Mucosa of gallbladder (tissue), 1 donor: ENCODE measurements at places on chromosomes 16 and 17.

DNA sequence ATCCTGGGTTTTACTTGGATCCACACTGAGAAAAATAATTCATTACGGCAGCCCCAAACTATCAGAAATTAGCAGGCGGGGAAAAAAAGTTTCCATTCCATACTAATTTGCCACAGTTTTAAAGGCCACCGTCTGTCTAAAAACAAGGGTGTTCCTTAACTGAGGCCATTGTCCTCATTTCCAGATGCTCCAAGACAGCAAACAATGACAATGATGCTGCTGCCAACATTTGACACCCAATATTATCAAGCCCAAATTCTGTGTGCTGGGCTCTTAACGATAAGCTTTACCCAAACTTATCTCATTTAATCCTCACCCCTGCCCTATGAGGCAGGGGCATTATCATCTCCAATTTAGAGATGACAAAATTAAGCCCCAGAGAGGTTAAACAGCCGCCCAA, 26.3 kb downstream of the CUEDC1 start:
- no peak for DNase-seq

DNA sequence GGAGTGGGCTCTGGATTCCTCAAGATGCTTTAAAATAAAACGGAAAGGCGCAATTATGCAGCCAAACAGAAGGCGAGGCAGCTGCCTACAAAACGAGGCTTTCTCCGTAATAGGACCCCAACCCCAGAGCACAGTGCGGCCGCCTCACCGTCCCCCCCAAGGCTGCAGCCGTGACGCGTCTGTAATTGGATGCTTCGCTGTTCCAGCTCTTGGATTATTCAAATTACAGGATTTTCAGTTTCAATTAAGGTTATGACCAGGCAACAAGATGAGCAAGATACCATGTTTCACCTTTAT, 37.3 kb upstream of the ABR start:
- DNase-seq: no peak

DNA sequence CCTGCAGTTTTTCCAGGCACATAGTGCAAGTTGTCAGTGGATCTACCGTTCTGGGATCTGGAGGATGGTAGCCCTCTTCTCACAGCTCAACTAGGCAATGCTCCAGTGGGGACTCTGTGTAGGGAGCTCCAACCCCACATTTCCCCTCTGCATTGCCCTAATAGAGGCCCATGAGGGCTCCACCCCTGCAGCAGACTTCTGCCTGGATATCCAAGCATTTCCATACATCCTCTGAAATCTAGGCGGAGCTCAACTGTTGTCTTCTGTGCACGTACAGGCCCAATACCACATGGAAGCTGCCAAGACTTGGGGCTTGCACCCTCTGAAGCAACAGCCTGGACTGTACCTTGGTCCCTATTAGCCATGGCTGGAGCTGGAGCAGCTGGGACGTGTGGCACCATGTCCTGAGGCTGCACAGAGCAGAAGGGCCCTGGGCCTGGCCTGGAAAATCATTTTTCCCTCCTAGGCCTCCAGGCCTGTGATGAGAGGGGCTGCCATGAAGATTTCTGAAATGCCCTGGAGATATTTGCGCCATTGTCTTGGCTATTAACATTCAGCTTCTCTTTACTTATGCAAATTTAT, 10.9 kb upstream of the MILR1 start:
- DNase-seq: no peak

DNA sequence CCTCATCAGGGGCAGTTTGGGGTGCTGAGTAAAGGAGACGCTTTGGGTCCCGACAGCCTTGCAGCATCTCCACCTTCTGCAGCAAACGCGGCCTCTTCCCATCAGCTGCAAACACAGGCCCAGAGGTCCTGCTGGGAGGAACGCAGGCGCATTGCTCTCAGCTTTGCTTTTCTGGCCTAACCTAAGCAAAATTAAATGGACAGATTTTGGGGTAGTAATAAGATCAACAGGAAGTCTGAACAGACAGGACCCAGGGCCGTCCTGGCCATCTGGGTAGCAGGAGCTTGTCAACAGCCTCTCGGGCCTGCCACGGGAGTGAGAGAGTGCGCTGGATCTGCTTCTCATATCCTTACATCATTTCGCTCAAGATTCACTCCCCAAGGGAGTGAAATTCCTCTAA, 7.2 kb downstream of the NUBP1 start:
- no peak for DNase-seq

DNA sequence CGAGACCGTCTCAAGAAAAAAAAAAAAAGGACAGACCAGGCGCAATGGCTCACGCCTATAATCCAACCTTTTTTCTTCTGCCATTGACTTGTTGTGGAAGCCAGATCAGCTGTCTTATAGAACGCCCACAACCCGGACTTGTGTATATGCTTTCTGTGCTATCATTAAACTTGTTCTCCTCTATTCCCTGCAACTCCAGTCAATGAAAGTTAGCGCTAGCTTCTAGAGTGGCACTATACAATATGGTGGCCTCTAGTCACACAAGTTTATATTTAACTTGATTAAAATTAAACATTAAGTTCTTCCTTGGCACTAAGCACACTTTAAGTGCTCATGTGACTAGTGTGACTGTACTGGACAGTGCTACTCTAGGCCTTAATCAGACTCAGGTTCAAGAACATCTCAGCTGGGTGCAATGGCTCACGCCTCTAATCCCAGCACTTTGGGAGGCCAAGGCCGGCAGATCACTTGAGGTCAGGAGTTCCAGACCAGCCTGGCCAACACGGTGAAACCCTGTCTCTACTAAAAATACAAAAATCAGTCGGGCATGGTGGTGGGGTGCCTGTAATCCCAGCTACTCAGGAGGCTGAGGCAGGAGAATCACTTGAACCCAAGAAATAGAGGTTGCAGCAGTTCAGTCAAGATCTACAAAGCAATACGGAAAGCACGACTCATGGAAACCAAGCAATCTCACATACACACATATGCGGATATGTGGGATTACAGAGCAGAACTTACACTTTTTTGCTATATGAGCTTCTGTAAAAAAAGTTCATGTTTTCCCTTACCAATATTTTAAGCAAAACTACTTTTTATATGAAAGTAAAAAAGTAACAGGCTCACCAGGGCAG, 18.8 kb upstream of the GLG1 start:
- DNase-seq: peak; percentile 21

- DNase-seq: no peak
Observed at GRCh38 chr16:68740628-68741346, 3.7 kb downstream of the CDH1 start.

GRCh38 chr17:19546289-19547065, 12.8 kb downstream of the SLC47A1 start:
- DNase-seq: peak; percentile 76

- DNase-seq: peak; percentile 57
Observed at GRCh38 chr16:19167710-19168370, at the start of gene SYT17. TSS of gene SYT17 (plus strand) at chr16:19168240. CDS start at chr16:19168647, 407 bp downstream.

DNA sequence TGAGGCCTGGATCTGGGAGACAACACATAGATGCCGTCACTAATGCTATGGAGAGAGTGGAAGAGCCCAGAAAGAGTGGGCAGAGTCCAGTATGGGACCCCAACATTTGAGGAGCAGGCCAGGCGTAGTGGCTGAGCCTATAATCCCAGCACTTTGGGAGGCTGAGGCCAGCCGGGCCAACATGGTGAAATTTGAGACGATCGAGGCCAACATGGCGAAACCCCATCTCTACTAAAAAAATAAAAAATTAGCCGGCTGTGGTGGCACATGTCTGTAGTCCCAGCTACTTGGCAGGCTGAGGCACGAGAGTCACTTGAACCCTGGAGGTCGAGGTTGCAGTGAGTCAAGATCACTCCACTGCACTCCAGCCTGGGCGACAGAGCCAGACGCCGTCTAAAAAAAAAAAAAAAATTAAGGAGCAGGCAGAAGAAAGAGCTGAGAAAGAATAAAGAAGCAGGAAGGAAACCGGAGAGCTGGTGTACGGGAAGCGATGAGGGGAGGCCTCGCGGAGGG, 6.0 kb upstream of the DNAI2 start:
- DNase-seq: no peak

DNA sequence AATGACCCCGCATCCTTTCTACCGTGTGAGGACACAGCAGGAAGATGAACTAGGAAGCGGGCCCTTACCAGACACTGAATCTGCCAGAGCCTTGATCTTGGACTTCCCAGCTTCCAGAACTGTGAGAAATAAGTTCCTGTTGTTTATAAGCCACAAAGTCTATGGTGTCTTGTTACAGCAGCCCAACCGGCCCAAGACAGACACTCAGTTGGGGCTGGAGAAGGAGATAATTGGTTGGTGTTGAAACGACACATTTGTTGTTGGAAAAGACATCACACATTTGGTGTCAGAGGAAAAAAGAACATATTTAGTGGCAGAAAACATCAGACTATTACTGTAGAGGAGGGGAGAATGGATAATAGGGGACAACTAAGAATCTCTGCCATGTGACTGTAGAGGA, 122.3 kb upstream of the SEC14L1 start:
- DNase-seq: no peak

DNA sequence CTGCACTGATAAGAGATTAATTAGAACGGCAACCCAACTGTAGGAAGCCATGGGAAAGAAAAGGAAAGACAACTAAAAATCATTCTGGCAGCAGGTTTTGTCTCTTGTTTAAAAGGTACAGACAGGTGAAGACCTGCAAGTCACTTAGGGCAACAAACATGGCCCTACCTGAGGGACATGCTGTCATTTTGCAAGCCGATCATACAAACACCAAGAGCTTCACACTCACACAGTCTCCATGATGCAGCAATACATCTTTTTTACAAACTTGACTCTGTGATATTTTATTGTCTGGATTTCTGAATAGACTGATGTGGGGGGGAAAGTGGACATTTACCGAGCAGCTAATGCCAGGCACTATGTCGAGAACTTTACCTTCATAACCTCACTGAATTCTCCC, 101.8 kb downstream of the PARN start:
- DNase-seq: no peak

DNA sequence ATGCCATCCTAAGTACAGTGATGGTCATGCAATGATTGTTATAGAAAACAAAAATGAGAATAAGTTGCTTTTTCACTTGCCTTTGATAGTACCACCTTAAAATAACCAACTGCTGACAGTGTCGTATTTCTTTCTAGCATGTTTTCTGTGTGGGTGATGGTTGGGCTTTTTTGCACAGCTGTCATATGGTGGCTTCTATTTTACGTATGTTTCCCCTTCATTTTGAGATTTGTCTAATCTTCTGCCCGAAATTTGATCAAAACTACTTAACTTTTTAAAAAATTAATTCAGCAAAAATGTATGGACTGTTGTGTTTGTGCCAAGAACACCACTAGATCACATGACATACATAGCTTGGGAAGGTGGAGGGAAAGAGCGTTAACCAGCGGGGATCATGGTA, 90.7 kb downstream of the CLEC16A start:
- no peak for DNase-seq

DNA sequence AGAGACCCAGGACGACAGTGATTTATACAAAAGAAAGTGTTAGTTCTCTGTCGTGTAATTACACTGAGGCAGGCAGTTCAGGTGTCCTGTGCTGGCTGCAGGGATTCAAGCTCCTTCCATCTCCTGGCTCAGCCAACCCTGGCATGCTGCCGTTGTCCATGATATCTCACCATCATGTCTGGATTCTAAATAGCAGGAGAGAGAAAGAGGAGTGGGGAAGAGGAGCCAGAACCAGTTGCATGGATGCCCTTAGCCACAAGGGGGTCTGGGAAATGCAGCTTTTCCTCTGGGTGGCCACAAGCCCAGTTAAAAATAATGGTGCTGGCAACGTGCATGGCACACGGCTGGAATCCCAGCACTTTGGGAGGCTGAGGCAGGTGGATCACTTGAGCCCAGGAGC, 9.7 kb downstream of the C16orf54 start:
- DNase-seq: no peak

DNA sequence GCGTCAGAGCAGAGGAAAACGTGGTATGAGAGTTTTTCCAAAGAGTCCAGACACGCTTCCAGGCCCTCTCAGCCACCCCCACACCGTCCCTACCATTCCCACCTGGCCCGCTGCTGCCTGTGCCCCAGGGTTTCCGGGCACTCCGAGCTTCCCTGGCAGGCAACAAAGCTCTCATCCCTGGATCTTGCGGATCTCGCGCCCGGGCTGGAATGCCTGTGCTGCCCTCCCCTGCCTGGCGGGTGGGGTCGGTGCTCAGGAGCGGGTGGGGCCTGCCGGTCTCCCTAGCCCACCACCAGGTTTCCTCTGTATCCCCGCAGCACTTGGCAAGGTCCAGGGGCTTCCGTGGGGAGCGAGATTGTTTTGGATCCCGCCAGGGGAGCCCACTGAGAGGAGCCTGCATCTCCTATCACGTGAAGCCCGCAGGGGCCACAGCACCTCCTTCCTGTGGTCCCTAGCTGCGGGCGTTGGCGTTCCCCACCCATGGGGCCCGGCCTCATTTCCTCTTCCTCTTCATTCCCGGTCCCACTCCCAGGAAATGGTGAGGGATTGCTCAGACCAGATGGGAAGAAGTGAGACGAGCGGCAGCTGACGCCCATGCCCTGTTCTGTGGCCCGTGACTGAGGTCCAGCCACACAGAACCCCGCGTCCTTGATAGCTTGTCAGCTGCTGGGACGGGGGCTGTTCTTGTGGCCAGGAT, 11.0 kb downstream of the TBC1D24 start:
- DNase-seq: no peak

DNA sequence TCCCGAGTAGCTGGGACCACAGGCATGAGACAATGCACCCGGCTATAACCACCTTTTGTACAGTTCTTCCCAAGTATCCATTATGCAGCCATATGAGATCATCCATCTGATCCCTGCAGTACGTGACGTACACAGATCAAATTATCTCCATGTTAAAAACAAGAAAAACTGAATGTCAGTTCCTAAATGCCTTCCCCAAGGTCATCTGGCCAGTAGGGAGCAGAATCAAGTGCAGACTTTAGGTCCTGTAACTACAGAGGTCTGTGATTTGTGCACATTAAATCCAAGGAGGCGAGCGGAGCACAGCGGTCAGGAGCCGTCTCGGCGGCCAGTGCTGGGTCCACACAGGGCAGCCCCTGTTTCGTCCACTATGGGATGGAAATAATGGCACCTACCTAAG, 23.7 kb downstream of the ZCCHC14 start:
- no peak for DNase-seq

GRCh38 chr17:68704871-68705713, 103.9 kb upstream of the FAM20A start:
- DNase-seq: no peak

GRCh38 chr16:66359012-66359411, 7.5 kb upstream of the CDH5 start:
- DNase-seq: no peak

DNA sequence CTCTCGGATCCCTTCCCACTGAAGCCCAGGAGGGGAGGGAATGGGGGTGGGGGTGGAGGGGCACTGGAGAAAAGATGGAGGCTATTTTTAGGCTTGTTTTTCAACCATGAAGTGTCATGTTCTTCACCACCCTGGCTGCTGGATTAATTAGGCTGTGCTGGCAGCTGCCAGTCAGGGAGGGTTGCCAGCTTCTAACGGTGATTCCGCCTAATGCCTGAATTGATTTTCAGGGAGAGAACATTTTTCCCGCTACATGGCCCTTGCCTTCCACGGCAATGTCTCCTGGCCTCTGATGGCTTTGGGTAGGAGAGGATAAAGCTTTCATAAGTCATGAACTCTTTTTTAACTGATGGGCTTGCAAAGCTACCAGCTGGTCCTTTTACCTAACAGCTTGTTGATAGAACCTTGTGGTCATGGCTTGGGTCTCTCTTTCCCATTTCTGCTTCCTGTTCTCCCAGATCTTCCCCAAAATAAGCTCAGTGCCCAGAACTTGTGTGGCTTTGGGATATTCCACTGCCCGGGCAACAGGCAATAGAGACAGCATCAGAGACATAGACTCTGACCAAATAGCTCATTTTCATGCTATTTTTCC, 167.4 kb downstream of the PITPNC1 start:
- no peak for DNase-seq
